ENCODE measurements at places on chromosomes 12 and 14.

DNA sequence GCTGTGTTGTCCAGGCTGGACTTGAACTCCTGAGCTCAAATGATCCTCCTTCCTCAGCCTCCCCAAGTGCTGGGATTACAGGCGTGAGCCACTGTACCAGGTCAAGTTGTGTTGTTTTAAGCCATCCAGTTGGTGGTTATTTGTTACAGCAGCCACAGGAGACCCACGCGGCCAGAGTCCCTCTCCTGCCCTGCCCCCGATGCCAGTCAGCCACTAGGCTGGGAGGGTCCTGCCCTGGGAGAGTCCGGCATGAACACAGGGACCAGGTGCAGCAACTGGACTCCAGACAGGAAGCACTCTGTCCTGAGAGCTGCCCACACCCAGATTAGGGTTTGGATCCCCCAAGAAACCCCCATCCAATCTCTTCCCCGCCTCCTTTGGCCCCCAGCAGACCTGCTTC lies 44.1 kb upstream of the FZD10 start:
- DNase-seq: no peak

GRCh38 chr12:110937104-110937641 lies 16.8 kb upstream of the MYL2 start:
- peak; percentile 28 for DNase-seq

DNA sequence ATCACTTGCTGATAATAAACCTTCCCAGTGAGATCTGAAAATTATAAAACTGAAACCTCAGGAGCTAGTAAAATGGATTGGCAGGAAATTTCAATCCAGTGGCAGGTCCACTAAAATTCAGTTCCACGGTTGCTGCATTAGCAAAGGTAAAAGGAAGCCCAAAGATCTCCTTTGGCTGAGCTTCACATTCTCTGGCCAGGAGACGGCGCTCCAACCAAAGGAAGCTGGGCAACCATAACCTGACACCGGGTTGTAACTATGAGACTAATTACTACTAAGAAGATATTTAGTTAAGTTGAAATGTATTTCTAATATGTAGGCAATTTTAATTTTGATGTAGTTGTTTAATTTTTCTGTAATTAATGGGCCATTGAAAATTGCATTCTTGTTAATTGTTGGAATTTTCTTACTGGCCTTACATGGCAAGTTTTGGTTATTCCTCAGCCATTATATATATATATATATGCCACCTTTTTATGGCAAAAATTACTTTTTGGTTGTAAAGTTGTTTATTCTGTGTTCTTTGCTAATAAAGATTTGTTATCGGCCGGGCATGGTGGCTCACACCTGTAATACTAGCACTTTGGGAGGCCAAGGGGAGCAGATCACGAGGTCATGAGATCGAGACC lies 17.0 kb downstream of the OR8S1 start:
- peak; percentile 10 for DNase-seq

GRCh38 chr12:4224206-4224889 lies 49.2 kb upstream of the CCND2 start:
- no peak for DNase-seq

- no peak for DNase-seq
These were observed 1.2 kb upstream of the DDN start for GRCh38 chr12:49000346-49000745.

DNA sequence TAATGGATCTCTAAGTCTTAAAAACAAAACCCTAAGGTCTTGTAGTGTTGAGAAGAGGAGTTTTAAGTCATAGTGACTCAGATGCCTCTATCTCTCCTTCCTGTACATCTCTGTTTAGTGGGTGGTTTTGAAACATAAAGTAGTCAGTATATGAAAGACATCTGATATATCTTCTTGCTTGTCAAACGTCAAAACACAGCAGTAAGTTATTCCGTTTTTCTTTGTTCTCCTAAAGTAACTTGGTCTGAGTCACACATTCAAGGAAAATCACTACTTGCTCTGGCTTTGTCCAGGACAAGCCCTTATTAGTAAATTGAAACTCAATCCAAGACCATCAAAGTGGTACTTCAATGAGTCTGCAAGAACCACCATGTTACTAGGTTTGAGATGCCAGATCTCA lies 1172.5 kb downstream of the BCL11B start:
- DNase-seq: no peak

- no peak for DNase-seq
These were observed 9.2 kb upstream of the COX6A1 start for GRCh38 chr12:120428597-120429229.

- DNase-seq: no peak
These were observed 344.2 kb upstream of the RGS6 start for GRCh38 chr14:71588028-71588427.

- DNase-seq: no peak
These were observed 78.7 kb upstream of the ZDHHC17 start for GRCh38 chr12:76685246-76685678.

DNA sequence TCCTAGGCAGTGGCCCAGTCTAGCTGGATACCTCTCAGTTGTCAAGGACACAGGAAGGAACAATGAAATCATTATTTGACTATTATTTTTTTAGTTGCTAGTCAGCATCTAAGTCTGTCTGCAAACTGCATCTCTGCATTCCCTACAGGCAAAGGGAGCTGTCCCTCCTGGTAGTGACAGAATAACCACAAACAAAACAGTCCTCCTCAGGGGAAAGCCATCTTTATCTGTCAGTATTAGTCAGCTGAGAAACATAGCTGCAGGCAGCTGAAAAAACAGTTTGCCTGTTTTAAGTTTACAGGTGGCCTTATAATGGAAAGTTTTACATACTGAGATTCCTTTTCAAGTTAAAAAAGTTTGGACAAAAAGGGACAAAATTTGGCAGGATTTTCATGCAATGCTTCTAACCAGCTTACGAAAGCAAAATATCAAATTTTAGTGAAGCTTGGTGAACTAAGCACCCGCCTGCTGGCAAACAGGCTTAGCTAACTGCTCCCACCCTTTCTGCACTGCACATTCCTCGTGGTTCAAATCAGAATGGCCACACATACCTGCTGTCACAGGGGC lies 29.5 kb downstream of the SLC25A21 start:
- DNase-seq: no peak

GRCh38 chr12:124592050-124592449 lies 24.6 kb upstream of the NCOR2 start:
- DNase-seq: no peak

DNA sequence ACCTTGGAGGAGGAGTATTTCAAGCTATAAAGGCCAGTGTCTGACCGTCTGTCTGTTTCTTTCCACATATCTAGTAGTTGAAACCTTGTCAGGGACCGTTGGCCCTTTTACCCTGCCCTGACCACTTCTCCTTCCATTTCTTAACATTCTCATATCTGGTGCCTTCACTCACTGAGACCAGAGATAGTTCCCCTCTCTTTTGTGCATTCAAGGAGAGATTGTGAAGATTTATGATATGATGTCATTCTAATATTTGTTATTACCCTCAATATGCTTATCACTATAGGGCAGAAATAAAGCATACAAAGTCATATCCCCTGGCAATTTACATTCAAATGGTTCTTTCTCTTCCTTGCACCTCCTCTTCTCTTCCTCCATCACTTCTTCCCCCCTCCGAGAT lies 83.3 kb downstream of the PLXNC1 start:
- no peak for DNase-seq

DNA sequence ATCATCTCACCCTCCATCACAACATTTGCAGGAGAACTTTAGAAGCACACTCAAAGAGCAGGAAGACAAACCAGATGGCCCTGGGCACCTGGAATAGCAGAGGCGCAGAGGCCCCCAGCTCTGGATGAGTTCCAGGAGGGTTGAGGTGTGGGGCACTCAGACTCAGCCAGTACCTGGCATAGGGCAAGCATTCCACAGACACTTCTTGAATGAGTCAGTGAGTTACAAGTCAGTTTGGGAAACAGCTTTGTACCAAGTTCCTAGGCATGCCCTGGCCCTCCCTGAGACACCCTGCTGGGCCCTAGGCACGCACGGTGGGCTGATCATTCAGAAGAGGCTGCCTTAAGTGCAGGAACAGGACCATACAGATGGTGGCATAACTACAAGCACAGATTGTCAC lies 54.3 kb downstream of the MAP3K9 start:
- no peak for DNase-seq

- DNase-seq: no peak
These were observed 41.0 kb upstream of the PLEKHG3 start for GRCh38 chr14:64663174-64663573.

DNA sequence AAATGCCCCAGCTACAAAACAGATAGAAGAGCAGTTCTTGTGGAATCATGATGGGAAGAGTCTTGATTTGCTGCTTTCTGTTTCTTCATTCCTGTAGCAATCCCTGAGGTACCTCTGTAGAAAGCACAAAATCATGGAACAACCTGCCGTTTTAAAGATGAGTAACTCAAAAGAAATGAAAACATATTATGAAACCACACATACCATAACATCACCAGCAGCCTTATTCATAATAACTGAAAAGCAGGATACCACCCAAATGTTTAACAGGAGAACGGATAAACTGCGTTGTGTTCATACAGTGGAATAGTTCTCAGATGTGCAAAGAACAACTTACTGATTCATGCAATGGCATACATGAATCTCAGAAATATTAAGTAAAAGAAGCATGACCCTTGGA lies 188.1 kb downstream of the RGS6 start:
- DNase-seq: no peak

- no peak for DNase-seq
These were observed 12.5 kb downstream of the POU6F1 start for GRCh38 chr12:51205350-51205749.

DNA sequence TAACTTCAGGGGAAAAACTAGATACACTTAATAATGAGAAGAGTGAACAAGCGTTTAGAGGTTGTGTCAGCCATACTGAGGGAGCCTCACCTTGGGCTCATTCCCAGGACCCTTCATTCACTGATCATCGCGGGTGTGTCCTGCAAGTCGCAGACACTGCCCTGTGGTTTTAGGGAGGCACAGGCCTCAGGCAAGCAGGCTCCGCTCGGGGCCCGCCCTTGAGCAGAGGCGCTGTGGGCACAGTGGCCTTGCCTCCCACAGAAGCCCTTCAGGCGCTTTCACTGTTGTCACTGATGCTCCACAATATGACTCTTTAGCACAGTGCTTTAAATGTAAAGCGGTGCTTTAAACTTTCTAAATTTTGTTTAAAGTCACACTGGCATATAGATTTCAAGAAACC lies 67.4 kb downstream of the DDX51 start:
- no peak for DNase-seq

DNA sequence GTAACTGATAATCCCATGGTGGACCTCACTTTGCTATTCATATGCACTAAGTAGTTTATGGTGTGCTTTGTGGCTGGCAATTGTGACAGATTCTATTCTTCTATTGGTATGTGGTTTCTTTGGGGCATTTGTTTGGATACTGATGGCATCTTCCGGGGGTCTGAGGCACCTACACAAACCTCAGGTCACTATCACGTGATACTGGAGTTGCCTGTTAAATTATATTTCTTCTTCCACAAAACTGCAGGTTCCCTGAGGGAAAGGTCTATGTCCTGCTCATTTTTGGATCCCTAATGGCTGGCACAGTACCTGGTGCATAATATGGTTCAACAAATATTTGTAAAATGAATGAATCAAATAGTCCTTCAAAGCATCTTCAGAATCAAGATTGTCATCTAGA lies 49.5 kb upstream of the HELB start:
- DNase-seq: no peak

GRCh38 chr14:103560691-103561090 lies 1.8 kb downstream of the BAG5 start:
- DNase-seq: no peak

Measured in central memory CD4-positive, alpha-beta T cell (primary cell).